ENCODE measurements at places on chromosomes 1 and 21.

DNA sequence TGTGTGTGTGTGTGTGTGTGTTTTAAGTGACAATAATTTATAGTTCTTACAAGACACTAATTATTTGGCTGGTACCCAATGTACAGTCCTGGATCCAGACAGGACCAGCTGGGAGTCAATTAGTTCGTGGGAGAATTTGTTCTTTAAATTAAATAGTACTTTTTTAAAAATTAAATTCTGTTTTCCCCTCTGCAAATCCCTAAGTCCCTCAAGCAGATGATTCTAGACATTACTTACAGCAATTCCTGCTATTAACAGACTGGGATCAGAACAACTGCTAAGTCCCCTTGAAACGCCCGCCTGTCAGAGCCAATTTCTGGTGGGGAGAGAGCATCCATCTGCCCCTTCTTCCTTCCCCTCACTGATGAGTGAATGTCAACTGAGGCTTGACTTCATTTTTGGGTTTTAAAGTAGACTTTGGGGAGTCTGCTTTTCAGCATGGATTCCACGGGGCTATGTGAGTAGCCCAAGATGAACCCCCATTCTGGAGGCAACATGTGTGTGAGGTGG is 83.9 kb downstream of the SMYD2 start:
- DNase-seq, result no peak

DNA sequence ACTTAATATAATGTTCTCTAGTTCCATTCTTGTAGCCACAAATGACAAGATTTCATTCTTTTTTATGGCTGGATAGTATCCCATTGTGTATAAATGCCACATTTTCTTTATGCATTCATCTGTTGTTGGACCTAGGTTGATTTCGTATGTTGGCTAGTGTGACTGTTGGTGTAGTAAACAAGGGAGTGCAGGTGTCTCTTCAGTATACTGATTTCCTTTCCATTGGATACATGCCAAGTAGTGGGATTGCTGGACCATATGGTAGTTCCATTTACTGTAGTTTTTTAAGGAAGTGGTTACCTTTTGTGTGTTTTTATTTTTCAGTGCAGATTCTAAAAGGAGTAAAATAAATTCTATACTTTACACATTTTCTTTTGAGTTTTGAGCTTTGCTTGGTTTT is 5.7 kb downstream of the PARK7 start:
- no peak for DNase-seq

DNA sequence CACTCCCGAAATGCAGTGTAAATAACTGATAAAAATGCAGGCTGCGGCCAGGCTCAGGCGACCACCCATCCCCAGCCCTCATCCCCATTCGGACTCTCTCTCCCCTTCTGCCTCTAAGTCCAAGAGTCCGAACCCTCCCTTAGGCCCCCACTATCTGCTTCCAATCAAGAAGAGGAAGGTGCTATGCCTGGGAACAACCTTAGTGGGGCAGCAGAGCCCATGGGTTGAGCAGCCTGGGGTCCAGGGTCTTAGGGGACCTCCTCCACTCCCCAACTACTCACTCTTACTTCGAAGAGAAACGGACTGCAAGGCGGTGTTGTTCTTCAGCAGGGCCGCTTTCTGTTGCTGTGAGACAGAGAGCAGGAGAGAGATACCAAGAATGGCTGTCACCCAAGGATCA is 12.2 kb downstream of the ARHGEF2 start:
- no peak for DNase-seq

DNA sequence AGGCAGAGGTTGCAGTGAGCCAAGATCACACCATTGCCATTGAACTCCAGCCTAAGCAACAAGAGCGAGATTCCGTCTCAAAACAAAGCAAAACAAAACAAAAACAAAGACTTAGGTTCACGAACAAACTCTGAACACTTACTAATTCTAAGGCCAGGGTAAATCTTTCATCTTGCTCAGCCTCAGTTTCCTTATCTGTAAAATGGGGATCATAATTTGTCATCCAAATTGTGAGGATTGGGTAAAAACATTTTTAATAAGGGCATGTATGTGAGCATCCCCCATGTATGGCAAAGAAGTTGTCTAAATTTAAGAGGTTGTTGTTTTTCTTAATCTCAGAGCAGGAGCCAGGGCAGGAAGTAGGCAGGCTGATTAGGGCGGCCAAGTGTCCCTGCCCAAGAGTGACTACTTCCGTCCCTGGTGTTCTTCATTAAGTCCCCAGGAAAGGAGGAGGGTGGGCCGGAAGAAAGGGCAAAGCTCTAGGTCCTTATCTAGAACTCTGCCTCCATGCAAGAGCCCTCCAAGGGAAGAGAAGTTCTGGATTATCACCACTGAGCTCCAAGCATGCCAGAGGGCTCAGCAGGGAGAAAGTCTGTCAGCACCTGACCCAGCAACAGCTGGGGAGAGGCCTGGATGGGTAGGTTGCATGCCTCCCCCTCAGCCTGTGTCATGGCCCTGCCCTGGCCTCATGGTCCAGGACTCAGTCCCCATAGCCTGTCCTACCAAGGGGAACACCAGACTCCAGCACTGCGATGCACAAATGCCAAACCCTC is 49.9 kb upstream of the CLIC4 start:
- peak; percentile 62 for DNase-seq

DNA sequence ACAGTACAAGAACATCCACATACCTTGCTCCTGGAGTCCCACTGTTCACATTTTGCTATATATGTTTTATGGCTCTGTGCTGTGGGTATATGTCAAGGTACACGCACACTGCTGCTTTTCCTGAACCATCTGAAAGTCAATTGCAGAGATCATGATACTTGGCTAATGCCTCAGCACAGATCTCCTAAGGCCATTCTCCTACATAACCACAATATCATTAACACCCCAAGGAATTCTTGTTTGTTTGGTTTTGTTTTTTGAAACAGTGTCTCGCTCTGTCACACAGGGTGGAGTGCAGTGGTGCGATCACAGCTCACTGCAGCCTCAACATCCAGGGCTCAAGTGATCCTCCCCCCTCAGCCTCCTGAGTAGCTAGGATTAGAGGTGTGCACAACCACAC is 16.0 kb downstream of the CTNNBIP1 start:
- peak; percentile 17 for DNase-seq

GRCh38 chr1:203331224-203331623 is 19.7 kb downstream of the FMOD start:
- no peak for DNase-seq

- no peak for DNase-seq
Observed at GRCh38 chr1:21830792-21831453, 18.9 kb downstream of the LDLRAD2 start.

DNA sequence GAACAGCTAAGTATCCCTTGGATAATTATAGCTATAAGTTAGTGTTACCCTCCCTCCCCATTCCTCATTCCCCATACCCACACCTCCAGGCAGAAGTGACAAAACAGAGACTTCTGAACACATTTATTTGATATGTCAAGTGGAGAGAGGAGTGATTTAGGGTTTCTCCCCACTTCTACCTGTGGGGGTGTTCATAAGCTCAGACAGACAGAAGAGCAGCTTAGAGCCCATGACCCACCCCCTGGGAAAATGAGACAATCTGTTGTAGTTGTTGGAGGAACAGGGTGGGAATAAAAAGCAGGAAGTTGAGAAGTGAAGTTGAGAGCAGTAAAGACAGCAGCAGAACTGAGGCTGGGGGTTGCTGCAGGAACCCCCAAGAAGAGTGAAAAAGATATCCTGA is 1.5 kb upstream of the LIX1L start:
- no peak for DNase-seq

DNA sequence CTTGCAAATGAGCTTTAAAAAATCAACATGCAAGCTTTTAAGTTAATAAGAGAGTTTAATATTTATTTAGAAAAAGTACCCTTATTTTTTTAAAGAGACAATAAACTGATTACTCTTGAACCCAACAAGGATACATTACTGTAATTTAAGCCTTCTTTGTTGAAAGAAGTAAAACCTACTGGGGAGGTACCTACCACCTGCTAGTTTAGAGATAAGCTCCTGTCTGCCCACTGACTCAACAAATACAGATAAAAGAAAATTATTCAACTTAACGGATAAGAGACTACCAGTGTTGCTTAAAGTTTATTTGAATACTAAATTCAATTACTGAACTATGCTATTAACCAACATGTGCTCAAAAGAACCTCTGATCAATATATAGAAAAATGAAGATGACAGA is 23.1 kb downstream of the USP24 start:
- DNase-seq, result no peak

- peak; percentile 38 for DNase-seq
Observed at GRCh38 chr21:45450423-45451090, 45.6 kb downstream of the COL18A1 start.

DNA sequence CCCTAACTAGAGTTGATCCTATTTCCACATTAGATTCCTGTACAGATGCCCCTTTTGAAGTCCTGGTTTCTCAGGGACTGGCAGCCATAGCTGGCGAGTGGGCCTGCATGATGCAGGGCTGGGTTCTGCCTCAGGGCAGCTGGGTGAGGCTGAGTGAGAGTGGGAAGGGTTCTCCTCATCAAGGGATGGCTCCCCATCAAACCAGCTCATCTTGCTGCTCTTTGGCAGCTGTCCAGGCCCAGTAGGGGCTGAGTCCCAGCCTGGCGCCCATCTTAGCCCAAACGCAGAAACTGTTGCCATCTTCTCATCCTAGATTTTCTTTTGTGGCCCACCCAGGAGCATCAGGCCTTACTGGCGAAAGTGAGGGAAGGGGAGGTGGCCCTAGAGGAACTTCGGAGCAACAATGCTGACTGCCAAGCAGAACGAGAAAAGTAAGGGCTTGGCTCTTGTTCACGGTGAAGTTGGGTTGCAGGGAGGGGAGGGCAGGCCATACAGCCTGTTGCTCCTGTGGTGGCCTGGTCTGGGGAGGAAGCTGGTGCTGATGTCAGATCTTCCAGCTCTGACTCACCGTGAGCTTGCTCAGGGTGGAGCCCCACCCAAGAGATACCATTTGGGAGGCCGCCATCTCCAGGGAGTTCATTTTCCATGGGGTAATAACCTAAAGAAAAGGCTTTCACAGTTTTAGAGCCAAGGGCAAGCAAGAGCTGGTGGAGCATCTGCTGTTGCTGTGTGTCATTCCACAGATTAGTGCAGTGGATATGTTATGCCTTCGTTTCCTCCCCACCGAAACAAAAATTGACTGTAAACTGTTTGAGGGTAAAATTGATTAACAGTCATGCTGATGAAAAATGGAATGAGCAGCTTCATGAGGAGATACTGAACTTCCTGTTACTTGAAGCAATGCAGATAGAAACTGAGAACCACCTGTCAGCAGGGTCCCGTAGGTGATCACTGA is 34.7 kb downstream of the TUFT1 start:
- no peak for DNase-seq

DNA sequence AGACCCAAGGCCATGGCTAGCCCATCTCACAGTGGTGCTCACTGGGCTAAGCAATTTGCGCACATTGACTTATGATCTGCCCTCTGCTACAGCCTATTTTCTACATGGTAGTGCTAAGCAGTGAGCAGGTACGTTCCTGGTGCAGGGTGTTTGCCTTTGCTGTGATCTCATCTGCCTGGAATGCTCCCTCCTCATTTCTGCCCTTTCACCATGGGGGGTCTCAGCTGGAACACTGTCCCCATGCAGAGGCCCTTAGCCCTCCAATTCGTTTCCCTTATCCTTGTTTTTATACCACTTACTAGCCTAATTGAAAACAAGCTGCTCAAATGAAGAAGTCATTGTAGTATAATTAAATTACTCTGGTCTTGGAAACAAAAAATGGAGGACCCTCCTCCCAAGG is 2.0 kb upstream of the B3GALT5 start:
- DNase-seq, result no peak

DNA sequence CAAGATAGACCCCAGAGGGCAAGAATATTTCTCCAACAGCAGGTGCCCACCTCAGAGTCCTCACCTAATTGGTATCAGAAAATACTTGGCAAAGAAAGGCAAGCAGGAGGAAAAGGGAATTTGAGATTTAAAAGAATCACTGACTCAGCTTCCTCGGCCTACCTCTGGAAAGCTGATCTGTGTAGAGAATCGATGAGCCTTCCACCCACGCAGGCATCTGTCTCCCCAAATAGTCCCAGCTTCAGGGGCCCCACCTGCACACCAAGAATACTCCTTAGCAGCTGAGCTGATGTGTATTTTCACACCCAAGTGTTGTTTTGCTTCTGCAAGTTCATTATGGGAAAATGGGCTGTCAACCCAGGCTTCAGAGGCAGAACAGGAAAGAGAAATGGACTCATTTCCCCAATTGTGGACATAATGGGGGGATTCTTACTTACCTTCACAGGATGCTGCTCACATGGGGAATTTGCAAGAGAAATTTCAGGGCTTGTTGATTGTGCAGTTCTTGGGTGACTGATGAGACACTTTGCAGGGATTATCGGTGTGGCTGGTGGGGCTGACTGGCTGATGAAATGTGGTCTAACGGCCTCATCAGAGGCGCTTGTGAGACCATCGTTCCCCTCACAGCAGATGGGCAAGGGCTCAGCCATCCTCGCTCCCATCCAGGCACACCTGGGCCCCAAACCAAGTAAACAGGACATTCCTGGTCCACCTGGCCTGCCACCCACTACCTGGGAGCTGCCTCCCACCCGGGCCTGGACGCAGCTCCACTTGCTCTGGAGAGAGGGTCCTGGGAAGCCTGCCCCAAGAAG is 436.3 kb downstream of the PTPRU start:
- DNase-seq, result no peak

DNA sequence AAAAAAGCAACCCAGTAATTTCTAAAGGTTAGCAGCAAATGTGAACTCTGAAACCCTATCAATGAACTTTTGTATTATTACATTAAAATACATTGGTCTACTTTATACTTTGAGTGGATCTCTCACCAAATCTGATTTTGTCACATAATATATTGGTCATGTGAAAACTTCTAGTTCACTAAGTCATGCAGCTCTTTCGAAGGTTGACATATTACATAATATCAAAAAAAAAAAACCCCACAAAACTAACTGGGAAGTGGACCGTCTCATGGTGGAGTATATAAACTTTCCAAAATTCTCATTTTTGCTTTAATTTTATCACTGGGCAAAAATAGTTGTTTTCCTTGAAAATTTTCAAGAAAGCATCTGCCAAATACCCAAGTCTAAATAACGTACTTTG is 50.4 kb downstream of the GATAD2B start:
- DNase-seq, result no peak

- DNase-seq, result no peak
Observed at GRCh38 chr1:62628506-62628905, 31.2 kb downstream of the ANGPTL3 start.

DNA sequence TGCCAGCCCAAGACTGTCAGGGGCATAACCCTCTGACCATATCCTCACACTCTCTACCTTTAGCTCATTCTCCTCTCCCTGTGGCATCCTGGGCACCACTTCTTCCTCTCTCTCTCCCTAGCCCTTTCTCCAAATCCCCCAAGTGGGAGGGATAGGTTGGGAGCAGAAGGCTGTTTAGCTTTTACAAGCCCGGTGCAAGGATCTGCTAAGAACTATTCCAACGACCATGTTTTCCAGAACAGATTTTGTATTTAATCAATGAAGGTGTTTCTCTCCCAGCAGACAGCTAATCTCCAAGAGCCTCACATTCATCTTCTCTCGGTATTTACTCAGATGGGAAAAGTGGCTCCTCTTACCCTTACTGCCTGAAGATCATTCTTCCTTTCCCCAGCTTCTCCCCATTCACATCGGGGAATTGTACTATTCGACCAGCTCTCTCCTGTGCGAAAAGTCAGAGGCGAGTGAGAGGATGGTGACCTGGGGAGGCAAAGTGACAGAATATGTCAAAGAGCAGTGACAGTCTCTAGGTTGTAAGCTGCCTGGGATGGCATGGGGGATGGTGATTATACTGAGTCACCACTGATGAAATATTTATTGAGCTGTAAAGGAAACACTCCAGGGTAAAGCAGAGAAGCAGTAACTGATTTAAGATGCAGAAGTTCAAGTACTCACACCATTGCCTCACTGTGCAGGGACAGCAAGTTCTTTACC is 47.0 kb upstream of the RBM15 start:
- no peak for DNase-seq

All from aorta (tissue), 5 donors.